ENCODE measurements at places on chromosomes 6 and 20. TPM values are rescaled to one million over a fixed set of nuclear protein-coding genes. Genes with fewer than 3 reads are reported as not detected.

GRCh38 chr20:8678098-8678776, 390.6 kb upstream of the PLCB4 start:
- no peak for ATAC-seq

The BTBD3 gene
- 1.2 TPM for total RNA-seq

The HLA-DQB1 gene
- 3.4 TPM for total RNA-seq

DNA sequence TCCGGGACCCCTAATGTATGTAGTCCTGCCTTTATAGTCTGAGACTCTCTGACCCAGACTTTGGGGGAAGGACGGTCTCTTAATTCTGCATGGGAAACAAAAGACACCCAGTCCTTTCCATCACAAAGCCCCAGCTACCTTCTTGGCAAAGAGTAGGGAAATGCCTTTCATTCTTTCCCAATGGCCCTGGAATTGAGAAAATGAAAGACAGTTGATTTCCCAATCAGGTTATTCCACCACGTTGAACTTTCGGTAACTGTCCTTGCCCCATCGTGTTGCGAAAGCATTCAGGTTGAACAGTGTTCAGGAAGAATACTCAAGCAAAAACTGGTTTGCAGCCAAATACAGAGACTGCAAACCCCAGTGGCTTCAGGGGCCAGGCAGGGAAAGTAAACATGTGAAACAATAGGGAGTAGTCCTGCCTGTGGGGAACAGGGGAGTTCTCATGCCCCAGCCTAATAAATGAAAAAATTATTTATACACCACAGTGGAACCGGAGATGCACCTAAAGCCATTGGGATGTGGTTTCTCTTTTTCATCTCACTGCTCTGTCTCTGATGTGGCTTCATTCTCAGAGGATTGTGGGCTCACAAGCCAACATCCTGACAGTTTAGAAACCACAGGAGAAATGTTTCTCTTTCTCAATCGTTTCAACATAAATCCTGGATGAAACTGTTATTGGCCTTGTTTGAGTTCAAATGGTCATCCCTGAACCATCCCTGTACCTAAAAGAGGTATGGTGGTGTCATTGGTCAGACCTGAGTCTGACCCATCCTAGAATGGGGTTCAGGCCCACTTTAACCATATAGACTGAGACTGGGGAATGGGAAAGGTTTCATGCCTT, 44.2 kb upstream of the SLC9A8 start:
- ATAC-seq, result peak; percentile 82

GRCh38 chr6:17724341-17724740, 17.6 kb upstream of the NUP153 start:
- ATAC-seq, result no peak

GRCh38 chr6:170371588-170371987, 65.0 kb downstream of the FAM120B start:
- ATAC-seq, result no peak

- no peak for ATAC-seq
Measured at GRCh38 chr6:140987364-140988155, 1145.2 kb upstream of the GJE1 start.

- no peak for ATAC-seq
Measured at GRCh38 chr6:111884068-111884467, 10.8 kb upstream of the FYN start.

The SOBP gene
- not detected for total RNA-seq

DNA sequence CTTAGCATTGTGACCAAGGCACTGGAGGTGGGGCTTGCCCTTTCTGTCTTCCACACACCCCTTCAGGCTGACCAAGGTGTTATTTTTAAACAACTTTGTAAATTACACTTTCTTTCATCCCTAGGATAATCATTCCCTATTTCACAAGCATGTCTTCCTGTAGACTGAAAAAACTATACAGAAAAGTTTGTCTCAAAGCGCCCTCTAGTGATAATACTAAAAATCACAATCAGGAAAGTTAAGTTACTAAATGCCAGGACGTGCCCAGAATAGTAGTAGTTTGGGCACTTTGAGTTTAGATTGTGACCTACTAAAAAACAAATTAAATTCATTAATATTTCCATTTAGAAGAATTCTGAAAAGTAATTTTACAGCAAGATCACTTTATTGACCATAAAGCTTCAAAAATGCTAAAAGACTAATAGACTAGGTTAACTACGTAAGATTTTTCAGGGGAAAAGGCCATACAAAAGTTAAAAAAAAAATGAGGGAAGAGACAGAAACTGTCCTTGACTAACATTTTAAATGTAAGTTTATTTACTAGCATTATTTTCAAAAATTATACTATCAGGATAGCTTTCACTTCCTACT, 123.3 kb upstream of the DUSP22 start:
- no peak for ATAC-seq

DNA sequence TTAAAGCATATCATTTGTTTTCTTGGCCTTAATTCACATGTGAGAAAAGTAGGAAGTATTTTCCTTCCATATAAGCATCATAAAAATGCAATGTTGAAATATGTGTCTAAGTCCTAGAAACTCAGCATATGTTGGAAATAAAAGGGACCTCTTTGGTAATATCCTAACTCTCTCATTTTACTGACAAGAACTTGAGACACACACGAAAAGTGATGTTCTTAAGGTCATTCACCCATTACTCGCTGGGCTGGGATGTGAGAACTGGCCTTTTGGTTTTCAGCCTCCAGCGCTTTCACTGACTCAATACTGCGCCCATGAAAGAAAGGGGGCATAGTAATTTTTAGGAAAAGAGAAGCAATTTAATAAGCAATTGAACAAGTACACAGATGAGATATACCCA, 153.5 kb upstream of the SCGN start:
- ATAC-seq, result no peak

GRCh38 chr20:7313047-7313446, 545.6 kb downstream of the BMP2 start:
- ATAC-seq, result no peak

DNA sequence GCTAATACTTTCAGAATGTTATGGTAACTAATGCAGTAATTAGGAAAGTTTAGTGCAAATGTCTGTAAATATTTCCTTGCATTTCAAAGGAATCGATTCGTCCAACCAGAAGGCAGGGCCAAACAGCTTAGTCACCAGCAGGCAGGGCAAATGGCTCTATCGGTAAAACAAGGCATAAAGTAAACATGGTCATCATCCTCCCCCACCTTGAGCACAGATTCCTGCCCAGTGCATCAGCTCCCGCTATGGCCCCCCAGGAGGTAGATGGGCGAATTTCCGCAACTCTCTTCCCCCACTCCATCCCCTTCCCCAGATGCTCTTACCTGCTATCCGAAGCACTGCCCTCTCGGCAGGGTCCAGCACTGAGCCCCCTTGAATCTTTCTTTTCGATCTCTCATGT, 103.8 kb upstream of the BEND6 start:
- ATAC-seq, result peak; percentile 8

The BEND3 gene
- 4.4 TPM for total RNA-seq

DNA sequence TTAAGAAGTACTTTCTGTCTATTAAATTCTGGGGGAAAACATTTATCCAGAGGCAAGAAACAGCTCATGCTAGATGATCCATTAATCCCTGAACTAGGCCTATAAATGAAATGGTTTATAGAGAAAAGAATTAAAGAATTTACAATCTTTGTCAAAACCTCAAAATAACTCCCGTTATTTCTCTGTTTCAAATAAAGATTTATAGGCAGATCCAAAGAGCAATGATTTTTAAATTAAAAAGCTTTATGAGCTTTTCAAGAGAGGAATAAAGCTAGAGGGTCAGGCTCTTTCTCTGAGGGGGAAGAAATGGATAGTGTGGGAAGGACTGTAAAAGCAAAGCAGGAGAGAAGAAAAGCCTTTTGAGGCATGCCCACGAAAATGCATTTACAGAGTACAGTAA, 82.5 kb upstream of the OGFRL1 start:
- ATAC-seq, result no peak

The HS3ST5 gene
- total RNA-seq, result not detected

The TFAP2B gene
- not detected for total RNA-seq

DNA sequence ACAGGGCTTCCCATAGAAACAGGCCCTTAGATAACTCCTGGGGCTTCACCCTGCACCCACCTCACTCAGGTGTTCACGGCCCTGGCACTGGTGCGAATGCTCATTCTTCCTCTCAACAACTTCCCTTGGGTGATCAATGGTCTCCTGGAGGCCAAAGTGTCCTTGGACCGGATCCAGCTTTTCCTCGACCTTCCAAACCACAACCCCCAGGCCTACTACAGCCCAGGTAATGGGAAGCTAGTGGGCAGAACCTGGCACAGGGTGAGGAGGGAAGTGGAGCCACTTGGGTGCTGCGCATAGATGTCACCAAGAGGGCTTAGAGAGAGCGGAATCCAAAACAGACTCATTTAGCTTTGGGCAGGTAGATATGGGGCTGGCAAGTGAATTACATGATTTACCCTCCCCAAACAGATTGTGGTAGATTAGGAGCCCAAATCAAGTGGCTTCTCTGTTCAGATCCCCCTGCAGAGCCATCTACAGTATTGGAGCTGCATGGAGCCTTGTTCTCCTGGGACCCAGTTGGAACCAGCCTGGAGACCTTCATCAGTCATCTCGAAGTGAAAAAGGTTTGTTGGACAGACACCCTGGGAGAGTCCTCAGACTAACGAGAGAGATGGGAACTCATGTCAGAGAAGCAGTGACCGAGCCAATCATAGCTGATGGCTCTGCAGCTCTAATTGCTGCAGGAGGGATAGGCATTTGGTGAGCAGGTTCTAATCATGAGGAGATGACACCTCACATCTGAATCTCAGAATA, 8.5 kb downstream of the ABCC10 start:
- no peak for ATAC-seq

GRCh38 chr6:32974016-32974333, 5.6 kb downstream of the BRD2 start:
- no peak for ATAC-seq

The IL17F gene
- total RNA-seq, result 3,317 TPM

DNA sequence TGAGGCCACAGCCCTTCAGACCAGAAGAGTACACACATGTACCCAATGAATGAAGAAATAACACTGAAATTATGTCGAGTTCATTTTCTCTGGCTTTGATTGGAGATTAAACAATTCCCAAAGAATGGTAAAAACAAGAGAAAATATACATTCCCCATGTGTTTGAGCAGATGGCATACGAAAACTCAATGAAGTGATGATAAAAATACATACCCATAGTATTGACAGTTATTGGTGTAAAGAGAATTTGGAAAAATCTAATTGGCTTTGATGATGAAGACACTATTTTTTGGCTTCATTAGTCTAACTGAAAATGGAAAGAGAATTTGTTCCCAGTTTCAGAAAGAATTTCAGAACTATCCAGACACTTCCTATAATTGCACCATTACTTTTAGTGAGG, 76.6 kb upstream of the SNRPB2 start:
- ATAC-seq, result no peak

The MBOAT1 gene
- total RNA-seq, result 15.7 TPM

The PPIL6 gene
- not detected for total RNA-seq

DNA sequence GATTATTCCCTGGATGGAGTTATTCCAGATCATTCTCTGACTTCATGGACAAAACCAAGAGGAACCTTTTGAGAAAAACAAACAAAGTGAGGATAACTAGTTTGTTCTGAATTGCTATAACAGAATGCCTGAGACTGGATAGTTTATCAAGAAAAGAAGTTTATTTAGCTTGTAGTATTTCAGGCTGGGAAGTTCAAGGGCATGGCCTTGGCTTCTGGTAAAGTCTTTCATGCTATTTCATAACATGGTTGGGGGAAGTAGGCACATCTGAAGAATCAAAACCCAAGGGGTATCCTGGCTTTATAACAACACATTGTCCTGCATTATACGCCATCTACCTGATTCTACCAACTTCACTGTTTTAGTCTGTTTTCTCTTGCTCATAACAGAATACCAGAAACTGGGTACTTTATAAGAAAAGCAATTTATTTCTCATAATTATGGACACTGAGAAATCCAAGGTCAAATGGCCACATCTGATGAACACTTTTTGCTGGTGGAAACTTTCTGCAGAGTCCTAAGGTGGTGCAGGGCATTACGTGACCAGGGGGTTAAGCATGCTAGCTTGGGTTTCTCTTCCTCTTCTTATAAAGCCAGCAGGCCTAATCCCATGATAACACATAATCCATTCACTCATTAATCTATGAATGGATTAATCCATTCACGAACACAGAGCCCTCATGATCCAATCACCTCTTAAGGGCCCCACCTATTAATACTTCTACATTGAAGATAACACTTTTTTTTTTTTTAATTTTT, 186.1 kb upstream of the PRSS16 start:
- no peak for ATAC-seq

The PPP1R16B gene
- 77.2 TPM for total RNA-seq

The WFDC10B gene
- total RNA-seq, result not detected

GRCh38 chr6:106287215-106287614, 38.3 kb downstream of the ATG5 start:
- ATAC-seq, result no peak

The EYA2 gene
- not detected for total RNA-seq

DNA sequence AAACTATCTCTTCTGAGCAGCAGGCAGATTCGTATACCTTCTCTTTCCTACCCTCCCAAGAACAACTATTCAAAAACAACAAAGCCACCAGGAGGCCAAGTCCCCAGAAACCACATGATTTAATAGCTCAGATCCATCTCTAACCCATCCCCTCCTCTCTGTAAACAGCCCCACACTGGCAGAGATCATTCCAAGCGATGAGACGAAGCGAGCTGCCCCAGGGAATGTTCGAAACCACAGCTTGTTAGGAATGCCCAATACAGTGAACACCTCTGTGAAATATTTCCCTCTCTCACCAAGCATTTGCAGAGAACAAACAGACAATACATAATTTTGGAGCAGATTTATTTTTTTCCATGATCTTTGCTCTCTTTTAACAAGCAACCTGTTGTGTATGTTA, 231.8 kb downstream of the SOD2 start:
- ATAC-seq, result no peak

DNA sequence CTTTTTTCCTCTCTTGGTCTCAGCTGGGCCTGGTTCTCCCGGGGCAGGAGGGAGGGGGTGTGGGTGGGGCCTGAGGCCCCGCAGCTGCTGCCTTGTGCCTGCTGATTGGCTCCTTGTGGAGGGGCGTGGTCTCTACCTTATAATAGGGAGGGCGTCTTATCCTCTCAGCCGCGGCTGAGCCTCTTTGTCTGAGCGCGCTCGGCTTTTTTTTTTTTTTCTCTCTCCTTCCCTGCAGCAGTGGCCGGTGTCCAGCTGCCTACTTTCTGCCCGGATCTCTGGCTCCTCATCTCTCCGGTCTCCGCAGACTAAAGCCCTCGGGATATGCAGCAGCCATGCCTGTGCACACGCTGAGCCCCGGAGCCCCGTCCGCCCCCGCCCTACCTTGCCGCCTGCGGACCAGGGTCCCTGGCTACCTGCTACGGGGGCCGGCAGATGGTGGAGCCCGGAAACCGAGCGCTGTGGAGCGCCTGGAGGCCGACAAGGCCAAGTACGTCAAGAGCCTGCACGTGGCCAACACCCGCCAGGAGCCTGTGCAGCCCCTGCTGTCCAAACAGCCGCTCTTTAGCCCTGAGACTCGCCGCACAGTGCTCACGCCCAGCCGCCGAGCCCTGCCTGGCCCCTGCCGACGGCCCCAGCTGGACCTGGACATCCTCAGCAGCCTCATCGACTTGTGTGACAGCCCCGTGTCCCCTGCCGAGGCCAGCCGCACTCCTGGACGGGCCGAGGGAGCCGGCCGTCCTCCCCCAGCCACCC, 11.1 kb downstream of the FAM110A start:
- ATAC-seq, result peak; percentile 98

The GGT7 gene
- 21.1 TPM for total RNA-seq

- ATAC-seq, result no peak
Measured at GRCh38 chr6:44732243-44732642, 344.7 kb downstream of the CDC5L start.

The SNAP25 gene
- total RNA-seq, result 7.2 TPM
